ENCODE measurements at places on chromosomes 12 and 14.

- no peak for DNase-seq
Measured at GRCh38 chr12:64093689-64094088, 128.4 kb downstream of the KICS2 start.

DNA sequence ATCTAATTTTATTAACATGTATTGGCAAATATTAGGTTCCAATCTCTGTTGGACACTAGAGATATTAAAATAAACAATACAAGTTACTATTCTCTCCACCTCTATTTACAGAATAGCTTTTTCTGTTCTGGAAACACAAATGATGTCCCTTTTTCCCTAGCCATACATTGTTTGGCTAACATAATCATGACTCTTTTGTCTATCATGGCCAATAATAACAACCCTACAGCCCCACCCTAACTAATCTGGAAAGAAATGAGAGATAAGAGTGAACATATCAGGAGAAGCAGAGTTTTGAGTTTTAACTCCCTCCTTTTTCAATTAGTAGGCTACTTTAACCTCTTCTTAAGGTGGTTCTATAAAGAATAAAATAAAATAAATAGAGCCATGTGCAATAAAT, 40.2 kb downstream of the RASSF9 start:
- no peak for DNase-seq

DNA sequence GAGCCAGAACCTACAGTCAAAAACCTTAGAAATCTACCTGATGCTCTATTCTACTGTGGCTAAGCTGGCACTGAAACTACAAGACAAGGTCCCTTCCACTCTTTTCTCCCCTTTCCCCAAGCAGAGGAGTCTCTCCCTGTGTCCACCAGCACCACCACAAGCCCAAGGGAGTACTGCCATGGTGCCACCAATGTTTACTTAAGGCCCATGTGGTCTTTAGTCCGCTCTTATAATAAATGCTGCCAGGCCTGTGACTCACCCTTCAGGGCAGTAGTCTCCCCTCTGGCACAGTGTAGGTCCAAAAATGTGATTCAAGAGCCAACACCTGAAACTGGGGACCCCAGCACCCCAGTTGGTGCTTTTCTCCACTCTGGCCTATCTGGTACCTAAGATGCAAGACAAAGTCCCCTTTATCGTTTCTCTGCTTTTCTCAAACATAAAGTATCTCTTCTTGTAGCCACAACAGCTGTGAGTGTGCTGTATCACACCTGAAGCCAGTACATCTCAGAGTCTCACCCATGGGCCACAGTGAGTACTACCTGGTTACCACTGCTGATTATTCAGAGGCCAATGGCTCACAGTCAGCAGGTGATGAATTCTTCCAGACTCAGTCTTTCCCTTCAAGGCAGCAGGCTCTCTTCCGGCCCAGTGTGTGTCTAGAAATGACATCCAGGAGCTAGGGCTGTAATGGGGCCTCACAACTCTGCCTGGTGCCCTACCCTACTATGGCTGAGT, 29.3 kb downstream of the SLC38A2 start:
- DNase-seq, result no peak

GRCh38 chr12:40344312-40344711, 119.5 kb downstream of the LRRK2 start:
- DNase-seq, result no peak

GRCh38 chr14:102737402-102738372, 39.6 kb upstream of the TRAF3 start:
- no peak for DNase-seq

GRCh38 chr14:24262821-24263733, at the start of gene TGM1:
Gene TGM1 (minus strand): TSS chr14:24263177. CDS start chr14:24262352, 825 bp downstream.
- no peak for DNase-seq

GRCh38 chr12:33988913-33989312, 33.4 kb upstream of the ALG10 start:
- DNase-seq, result no peak

- peak; percentile 73 for DNase-seq
Measured at GRCh38 chr12:7460375-7461259, 16.7 kb upstream of the CD163L1 start.

GRCh38 chr12:46233423-46233822, 35.4 kb downstream of the SLC38A1 start:
- no peak for DNase-seq

GRCh38 chr12:8867786-8868185, 45.4 kb downstream of the A2ML1 start:
- DNase-seq, result no peak

GRCh38 chr12:88566430-88566829, 13.8 kb downstream of the KITLG start:
- no peak for DNase-seq

DNA sequence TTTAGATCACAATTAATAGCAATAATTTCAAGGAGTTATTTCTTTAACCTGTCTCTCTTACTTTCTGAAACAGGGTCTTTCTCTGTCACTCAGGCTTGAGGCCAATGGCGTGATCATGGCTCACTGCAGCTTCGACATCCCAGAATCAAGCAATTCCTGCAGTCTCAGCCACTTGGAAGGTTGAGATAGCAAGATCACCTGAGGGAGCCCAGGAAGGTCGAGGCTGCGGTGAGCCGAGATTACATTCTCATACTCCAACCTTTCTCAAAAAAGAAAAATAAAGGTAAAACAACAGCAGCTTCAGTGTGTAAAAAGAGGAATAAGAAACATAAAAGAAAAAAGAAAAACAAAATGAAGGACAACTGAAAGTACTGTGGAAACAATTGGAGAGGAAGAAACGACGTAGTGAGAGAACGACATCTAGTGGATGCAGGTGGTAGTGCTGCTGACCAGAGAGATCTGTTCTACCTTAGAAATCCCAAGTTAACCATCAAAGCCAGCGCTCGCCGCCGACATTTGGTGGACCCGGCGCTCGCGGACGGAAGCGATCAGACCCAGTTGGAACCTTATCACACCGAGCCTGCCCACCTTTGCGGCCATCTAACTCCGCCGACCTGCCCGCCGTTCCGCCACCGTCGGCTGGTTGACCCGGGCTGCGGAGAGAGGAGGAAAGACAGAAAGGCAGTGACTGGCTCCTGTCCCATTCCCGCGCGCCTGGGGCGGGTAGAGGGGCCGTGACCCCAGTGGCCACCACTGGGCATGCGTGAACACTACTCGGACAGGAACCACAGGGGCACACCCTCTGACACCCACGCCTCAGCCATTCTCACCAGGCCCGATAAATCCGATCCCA, 196.1 kb downstream of the ALG10 start:
- DNase-seq, result peak; percentile 72

DNA sequence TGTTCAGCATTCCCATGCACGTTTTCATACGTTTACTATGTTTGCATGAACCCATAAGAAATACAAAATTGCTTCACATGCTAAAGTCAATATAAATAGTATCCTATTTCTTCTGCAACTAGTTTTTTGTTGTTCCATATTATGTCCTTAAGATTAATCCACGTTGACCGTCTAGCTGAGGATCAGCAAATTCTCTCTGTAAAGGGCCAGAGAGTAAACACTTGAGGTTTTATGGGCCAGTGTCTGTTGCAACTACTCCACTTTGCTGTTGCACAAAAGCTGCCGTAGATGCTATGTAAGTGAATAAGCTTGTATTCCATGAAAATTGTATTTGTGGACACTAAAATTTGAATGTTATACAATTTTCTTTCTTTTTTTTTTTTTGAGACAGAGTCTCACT, 21.1 kb upstream of the PITPNM2 start:
- no peak for DNase-seq

- no peak for DNase-seq
Measured at GRCh38 chr14:77623201-77623600, 6.8 kb upstream of the SPTLC2 start.

All from inflammatory macrophage (primary cell).